Inflammatory macrophage treated with lipopolysaccharide for 4 hours (primary cell): ENCODE measurements at places on chromosomes 6 and 20.
A peak's percentile ranks its signal among the peaks of the same experiment; 100 is the strongest.

GRCh38 chr6:82144852-82145340 lies 102.6 kb downstream of the IBTK start:
- DNase-seq = no peak

DNA sequence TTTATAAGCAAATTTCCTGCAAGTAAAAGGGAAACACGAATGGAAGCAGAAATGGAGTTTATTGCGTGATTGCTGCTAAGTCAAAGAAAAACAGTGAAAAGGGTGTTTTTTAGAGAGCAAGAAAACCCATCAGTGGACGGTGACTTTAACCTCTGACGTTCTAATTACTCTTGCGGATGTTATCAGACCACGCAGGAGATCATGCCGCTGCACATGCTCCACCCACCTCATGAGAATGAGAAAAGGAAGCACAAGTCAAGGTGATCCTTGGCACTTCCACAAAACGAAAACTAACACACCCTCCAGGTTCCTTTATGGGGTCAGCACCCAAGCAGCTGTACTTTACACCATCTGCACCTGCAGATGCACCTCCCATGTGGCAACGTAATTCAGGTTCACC lies 45.0 kb downstream of the LYRM4 start:
- no peak for DNase-seq

GRCh38 chr20:50346374-50347283 lies 156.0 kb downstream of the CEBPB start:
- DNase-seq = peak; percentile 39

GRCh38 chr20:21609221-21609620 lies 95.4 kb upstream of the NKX2-2 start:
- no peak for DNase-seq

DNA sequence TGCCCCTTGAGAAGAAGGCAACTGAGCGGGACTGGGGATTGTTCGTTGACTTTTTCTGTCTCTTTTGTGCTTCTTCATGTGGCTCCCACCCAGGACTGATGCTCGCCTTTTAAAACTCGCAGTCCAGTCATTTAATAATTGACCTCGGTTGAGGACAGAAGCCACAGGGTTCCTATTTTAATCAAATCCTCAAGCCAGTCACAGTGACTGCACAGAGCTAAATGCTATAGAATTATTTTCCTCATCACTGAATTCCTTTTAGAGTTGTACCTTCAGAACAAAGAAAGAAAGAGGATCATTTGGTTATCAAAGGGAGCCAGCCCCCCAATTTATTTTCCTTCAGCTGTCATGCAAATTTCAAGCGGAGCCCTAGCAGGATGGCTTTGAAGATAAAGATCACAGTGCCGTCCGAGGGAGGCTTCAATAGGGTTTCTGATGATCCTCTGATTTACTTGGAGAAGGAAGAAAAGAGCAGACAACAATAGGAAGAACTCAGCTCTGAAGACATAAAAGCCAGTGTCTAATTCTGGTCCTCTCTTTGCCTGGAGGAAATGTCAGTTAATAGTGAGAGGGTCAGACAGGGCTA lies 186.6 kb downstream of the DOK5 start:
- DNase-seq = no peak

DNA sequence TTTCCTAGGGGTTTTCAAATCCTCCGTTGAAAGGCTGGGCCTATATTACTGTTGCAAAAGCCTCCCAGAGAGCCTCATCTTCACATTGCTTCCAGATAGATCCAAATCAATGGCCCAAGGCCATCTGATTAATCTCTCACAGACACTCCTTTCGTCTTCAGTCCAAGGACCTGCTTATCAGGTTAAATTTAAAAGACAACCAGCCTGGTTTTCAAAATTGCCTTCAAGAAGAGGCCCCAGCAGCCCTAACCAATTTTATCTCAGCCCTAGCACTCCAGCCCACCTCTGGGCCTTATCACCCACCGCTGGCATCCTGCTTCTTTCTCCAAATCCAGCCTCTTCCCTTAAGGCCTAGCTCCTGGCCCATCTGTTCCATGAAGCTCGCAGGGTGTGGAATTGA lies 15.5 kb upstream of the CCND3 start:
- no peak for DNase-seq

DNA sequence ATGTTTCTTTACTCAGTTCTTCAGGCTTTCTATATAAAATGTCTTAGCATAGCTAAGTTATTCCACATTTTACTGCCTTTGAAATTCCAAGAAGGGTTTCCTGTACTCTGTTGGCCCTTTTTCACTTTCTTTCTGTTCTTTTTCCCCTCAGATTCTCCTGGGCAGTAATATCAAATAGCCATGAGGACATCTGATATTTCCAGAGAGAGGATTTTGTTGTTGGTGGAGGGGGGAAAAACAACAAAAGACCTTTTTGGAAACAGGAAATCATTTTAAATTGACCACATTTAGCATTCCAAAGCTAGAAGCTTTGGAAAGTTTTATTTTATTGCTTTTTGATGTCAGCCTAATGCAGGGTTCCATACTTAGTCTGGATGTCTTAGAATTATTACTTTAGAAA lies 445.4 kb downstream of the GJA1 start:
- no peak for DNase-seq

DNA sequence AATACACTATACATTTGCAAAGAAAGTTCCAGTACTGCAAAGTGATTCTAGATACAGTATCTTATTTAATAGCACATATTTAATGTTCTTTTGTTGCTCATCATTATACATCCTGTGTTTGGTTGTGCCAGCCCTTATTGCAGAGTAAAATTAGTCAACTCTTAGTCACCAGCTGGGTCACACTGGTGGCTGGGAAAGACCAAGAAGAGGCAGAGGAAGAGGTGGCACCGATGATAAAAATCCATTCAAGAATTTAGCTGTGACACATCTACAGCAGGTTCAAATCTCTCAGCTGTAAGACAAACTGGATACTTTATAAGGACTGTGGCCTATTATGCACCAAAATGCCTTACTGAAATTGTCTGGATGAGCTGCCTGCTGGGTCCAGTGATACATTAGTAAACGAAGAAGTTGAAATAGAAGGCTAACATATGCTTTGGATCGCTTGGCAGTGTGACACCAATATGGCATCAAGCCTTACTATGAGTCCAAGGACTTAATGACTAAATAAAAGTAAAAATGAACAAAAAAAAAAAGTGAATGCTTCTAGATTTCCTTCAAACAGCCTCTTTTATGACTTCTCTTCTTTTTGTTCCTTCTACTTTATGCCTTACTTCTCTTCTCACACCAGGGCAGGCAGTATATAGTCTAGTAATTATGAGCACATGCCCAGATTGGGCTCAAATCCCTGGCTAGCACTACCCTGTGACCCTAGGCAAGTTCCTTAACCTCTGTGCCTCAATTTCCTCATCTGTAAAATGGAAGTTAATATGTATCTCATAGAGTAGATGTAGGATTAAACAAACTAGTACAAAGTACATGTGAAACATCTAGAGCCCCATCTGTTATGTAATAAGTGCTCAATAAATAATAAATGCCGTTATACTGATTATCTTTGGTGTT lies 29.4 kb upstream of the RNF8 start:
- peak; percentile 81 for DNase-seq

DNA sequence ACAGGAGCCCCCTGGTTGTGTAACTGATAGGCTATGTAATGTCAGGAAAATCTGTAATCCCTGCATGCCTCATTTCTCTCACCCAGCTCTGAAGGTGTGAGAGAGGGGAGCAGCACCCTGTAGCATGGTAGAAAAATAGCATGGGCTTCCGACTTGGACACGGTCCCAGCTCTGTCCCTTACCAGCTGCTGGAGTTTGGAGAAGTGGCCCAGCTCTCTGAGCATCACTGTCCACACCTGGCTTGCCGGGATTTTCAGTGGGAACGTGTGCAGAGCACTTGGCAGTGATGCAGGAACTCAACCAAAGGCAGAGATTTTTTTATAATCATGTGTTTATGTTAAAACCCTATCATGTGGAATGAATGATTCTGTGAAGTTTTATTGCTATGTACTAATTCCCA lies 34.6 kb downstream of the STK35 start:
- no peak for DNase-seq

DNA sequence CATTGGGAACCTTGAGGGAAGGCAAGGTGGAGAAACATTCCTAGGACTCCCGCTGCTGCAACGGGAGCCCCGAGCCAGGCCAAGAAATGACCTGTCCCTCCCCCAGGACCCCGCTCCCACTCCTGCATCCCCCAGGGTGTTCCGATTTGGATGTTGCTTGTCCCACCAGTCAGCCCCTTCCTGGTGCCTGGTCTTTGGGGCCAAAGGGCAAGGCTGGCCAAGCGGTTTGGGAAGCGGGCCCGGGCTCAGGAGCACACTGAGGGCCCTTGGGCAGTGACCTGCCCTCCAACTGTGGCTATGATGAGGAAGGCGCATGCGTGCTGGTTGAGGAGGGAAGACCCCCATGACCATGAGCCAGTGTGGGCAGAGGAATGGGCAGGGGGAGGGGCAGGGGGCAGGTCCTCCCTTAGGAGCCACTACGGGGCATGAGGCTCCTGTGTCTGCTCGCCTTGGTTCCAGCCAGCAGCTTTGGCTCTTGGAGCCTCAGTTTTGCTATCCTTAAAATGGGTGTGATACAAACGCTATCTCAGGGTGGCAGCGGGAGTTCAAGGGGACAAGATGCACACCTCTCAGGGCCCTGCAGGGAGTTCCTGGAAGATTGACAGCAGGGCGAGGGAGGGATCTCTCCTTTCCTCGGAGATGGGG lies 50.4 kb downstream of the RBM38 start:
- no peak for DNase-seq

GRCh38 chr20:33284284-33284683 lies 1.3 kb downstream of the BPIFB1 start:
- no peak for DNase-seq

DNA sequence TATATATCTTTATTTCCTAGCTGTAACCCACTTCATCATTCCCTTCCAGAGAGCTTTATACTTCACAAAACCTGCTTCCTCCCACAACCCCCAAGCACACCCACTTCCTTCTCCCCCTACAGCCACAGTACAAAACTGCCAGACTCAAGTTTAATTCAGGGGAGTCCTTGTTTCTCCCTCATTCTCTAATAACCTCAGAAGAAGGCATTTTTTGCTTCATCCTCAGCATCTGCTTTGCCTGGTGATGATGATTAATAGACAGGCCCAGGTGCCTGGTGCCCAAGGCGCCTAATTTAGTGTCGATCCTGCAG lies 414.3 kb downstream of the KIF16B start:
- DNase-seq = no peak

DNA sequence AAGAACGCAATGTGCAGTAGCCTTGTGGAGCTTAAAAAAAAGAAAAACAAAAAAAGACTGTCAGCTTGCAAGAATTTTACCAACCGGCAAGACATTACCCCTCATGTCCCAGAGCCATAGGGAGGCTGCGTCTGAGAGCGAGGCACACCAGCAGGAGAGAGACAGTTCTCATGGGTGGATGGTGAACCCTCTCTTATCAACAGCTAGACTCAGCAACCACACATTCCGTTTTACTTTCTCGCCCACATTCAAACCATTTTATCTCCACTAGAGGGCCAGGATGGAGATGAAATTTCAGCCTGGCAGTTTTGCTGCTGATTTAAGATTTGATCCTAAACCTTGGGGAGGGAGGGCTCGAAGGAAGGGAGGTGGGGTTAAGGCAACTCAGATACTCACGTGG lies 247.0 kb downstream of the ATXN1 start:
- DNase-seq = peak; percentile 49

DNA sequence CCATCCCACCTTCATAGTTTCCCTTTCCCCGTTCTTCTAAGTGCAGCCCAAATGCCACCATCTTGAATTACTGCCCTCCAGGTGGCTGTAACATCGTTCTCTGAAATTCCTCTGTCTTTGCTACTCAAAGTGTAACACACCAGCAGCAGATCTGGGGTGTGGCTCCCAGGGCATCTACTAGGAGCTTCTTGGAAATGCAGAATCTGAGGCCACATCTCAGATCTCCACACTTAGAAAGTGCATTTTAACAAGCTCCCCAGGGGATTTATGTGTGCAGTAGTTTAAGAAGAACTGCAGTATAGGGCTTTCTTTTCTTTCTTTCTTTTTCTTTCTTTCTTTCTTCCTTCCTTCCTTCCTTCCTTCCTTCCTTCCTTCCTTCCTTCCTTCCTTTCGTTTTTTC lies 1.7 kb upstream of the MLIP start:
- DNase-seq = no peak

- DNase-seq = no peak
These were observed 1131.3 kb upstream of the MAP3K7 start for GRCh38 chr6:91718198-91718597.

GRCh38 chr6:105609375-105609991 lies 206.6 kb upstream of the PREP start:
- DNase-seq = no peak

DNA sequence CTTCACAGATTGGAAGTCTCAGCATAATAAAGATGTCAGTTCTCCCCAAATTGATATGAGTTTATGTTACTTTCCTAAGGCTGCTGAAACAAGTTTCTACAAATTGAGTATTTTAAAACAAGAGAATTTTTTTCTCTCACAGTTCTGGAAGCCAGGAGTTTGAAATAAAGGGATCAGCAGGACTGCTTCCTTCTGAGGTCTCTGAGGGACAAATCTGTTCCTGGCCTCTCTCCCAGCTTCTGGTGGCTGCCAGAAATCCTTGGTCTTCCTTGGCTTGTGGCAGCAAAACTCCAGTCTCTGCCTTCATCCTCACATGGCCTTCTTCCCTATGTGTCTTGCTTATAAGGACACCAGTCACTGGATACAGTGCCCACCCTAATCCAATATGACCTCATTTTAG lies 136.1 kb downstream of the TFAP2A start:
- DNase-seq = no peak

GRCh38 chr6:29451471-29452193 lies 5.2 kb downstream of the OR11A1 start:
- no peak for DNase-seq

- DNase-seq = peak; percentile 76
These were observed 71.7 kb downstream of the RCAN2 start for GRCh38 chr6:46419576-46420002.

DNA sequence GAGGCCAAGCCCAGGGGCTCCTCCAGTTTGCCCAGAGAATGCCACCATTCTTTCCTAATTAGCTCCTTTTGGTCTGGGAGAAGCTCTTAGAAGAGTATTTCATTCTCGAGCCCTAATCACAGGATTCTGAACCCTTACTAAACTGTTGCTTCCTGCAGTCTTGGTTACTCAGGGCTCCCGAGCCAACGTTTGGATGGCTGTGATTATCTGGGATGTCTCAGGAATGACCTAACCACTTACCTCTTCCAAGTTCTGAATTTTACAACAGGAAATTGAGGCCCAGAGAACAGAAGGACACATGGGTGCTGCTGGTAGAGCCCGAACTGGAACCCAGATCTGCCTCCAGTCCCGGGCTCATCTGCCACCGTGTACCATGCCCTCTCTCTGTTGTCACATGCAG lies 22.2 kb upstream of the PNPLA1 start:
- no peak for DNase-seq

GRCh38 chr20:37757550-37757949 lies 63.7 kb downstream of the CTNNBL1 start:
- DNase-seq = no peak

GRCh38 chr6:86045038-86045437 lies 402.4 kb upstream of the SYNCRIP start:
- DNase-seq = no peak
